ENCODE measurements at places on chromosomes 13 and 19.

DNA sequence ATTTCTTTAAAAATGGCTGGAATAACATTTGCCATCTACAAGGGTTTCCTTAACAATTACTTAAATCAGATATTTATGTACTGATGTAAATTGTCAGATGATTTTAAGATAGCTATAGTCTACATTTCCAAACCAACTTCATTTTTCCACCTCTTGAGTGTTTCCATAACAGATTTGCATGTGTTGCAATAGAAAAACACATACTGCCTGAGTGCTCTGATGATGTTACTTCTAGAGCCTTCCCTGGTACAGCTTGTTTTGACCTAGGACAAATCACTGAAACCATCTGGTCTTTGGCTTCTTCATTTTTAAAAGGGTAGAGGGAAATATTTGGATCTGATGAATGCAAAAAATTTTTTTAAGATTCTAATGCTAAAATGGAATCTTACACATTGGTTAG is 245.9 kb downstream of the PCDH9 start:
- DNase-seq, result no peak

- DNase-seq, result no peak
These were observed 388.4 kb downstream of the NDFIP2 start for GRCh38 chr13:79869326-79869725.

- DNase-seq, result no peak
These were observed 77.1 kb upstream of the SLC15A1 start for GRCh38 chr13:98829541-98829940.

DNA sequence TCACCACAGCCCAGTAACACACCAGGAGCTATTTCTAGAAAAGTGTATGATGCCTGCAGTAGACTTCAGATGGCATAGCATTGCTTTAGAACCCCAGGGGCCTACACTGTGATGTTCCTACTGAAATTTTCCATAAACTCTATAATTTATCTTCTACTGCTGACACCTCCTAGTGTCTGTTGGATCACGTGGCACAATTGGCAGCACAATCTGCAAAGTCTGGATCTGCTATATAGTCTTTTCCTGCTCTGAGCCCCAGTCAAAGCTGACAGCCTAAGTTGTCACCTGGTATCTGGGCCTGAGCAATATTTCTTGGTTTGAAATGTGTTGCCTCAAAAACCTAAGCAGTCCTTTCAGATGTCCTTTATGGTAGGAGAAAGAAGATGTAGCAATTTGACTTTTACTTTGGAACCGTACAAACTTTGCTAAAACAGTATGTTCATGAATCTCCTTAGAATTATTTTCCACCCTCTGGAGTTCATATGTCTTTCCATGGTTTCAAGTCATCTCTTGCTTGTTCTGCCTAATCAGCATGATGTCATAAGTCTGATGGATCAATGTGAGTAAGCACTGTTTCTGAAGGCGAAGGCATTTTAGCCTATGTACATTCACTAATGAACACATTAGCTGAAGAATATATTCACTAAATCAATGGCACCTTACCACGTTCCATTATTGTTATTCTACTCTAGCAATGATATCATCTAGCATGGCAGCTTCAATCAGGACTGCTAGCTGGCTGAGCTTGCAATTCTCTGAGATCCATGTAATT is 536.5 kb upstream of the NBEA start:
- DNase-seq, result no peak

DNA sequence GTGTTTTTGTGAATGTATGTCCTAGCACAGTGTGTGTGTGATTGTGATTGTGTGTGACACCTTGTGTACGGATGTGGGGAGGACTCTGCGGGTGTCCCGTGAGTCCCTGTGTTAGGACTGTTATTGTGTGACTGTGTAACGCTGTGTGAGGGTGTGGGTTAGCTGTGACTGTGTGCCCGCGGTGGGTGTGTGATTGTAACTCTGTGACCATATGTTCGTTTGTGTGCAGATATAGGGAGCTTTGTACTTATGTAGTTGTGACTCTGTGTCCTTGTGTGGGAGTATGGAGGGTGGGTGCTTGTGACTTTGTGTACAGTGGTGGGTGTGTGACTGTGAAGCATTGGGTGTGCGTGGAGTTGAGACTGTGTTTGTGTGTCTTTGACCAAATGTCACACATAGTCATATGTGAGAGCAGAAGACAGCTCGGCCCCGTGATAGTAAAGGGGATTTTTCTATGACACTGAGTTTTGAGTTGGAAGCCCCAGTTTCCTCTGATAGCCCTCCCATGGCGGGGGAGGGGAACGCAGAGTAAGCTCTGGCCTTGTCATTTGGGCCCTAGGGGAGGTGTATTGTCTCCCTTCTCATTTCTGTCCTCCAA is 949 bp upstream of the ZNF260 start:
- no peak for DNase-seq

DNA sequence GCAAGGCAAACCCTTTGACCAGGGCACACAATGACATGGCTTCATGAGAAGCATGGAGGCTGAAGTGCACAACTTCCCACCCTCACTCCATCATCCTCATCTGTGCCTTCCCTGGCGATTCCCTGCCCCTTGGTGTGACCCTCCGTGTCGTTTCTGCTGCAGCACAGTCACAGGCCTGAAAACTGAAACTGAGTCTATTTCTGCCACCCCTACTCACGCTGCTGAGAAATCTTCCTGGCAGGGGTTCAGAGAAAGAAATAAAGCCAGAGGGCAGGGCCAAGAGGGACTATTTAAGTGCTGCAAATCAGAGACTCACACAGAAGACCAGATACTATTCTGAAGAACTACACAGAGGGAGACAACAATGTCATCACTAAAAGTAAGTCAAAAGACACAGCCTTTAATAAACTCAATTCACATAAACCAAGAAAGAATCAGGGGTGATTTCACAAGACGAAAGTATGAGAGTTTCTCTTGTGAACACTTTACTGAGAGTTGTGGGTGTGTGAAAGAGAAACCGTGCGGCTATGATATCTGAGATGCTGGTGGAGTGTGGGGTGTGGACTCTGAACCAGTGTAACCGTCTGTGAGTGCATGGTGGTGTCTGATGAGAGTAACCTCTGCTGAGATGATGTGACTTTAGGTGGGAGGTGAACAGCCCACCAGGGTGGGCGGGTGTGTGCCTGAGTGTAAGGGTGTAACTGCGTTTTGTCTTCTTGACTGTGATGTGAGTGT is 23.5 kb downstream of the LGALS16 start:
- no peak for DNase-seq

GRCh38 chr19:54526972-54527371 is 24.3 kb downstream of the LAIR2 start:
- DNase-seq, result no peak

DNA sequence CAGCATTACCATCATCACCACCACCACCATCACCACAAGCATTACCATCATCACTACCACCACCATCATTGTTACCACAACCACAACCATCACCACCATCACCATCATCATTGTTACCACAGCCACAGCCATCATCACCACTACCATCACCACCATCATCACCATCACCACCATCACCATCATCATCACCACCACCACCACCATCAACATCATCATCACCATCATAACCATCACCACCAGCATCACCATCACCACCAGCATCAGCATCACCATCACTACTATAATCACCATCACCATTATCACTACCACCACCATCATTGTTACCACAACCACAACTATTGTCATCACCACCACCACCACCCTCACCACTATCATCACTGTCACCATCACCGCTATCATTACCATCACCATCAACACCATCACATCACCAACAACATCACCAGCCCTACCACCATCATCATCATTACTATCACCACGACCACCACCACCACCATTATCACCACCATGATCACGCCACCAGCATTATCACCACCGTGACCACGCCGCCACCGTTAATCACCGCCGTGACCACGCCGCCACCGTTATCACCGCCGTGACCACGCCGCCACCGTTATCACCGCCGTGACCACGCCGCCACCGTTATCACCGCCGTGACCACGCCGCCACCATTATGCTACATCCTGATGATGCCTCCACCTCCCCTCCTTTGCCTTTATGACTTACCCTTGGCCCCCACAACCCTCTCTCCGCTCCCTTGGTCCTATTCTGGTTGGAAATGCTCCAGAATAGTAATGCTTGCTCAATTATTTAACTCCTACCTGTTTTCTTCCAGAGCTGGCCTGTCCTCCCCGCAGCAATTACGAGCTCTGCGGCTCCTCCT is 10.0 kb upstream of the FXYD3 start:
- DNase-seq, result no peak

- DNase-seq, result peak; percentile 49
These were observed 533 bp downstream of the ZNF544 start for GRCh38 chr19:58229255-58229639.

- peak; percentile 51 for DNase-seq
These were observed 11.4 kb upstream of the KRTDAP start for GRCh38 chr19:35501684-35502083.

GRCh38 chr13:20287976-20288375 is 55.9 kb upstream of the GJB6 start:
- no peak for DNase-seq

DNA sequence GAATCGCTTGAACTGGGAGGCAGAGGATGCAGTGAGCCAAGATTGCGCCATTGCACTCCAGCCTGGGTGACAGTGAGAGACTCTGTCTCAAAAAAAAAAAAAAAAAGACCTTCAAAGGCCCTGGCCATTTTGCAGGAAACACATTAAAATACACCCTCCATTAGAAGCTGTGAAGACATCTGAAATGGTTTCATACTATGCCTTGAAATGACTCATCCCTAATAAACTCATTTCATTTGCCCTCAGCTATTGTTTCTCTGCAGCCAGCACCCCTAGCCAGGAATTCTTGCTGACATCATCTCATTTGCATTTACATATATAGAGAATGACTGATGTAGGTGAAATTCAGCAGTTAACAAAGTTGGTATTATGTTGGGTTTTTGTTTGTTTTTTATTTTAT is 8.7 kb downstream of the EML2 start:
- DNase-seq, result peak; percentile 91

- peak; percentile 24 for DNase-seq
These were observed 165.2 kb downstream of the SHISA2 start for GRCh38 chr13:25886438-25887214.

DNA sequence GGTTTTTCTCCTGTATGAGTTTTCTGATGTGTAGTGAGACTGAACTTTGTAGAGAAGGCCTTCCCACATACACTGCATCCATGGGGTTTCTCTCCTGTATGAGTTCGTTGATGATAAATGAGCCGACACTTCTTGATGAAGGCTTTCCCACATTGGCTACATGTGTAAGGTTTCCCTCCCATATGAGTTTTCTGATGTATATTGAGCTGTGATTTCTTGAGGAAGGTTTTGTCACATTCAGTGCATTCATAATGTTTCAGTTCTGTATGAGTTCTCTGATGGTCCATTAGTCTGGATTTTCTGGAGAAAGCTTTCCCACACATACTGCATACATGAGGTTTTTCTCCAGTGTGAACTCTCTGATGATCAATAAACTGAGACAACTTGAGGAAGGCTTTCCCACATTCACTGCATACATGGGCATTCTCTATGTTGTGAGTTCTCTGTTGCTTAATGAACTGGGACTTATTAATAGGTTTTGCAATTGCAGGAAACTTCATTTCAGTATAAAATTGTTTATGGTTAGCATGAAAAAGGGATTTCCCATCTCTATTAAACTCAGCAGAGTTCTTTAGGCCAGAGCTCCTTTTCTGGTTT is 7.5 kb upstream of the ZNF350 start:
- no peak for DNase-seq

DNA sequence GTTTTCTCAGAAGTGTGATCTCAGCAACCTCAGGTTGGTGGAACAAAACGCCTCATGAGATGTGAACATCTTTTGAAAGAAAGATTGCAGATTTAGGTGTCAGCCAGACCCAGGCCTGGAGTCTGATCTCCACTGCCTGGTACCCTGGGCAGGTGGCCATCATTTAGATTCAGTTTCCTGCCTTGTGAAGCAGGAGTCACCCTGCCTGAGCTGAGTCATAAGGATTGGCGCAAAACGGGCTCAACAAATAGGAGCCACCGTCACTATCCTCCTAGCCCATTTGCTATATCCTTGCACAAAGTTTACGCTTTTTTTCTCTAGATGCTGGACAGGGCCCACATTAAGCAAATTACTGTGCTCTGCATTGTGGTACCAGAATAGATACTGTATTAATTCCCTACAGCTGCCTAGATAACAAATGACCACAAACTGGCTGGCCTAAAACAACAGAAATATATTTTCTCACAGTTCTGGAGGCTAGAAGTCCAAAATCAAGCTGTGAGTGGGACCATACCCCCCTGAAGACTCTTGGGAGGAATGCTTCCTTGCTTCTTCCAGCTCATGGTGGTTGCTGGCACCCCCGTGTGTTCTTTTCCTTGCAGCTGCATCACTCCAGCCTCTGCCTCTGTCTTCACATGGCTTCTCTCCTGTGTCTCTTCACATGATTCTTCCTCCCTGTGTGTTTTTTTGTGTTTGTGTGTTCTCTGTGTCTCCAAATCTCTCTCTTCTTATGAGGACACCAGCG is 38.2 kb downstream of the TNFSF11 start:
- DNase-seq, result peak; percentile 34

DNA sequence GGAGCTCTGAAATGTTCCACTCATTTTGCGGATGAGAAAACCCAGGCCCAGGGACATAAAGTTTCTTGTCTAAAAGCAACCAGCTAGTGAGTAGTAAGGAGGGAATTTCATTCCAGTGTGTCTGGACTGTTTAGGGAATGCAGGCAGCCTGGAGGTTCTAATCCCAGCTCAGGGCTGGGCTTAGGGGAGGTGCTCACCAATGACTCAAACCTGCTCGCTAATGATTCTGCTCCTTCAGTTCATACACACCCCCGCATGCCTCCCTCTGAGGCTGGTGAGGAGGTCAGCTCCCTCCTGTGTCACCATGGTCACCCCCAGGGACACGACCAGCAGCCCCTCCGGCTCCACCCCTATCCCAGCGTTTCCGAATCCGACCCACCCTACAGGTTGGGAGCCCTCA is 34.6 kb downstream of the CYP4F2 start:
- DNase-seq, result no peak

DNA sequence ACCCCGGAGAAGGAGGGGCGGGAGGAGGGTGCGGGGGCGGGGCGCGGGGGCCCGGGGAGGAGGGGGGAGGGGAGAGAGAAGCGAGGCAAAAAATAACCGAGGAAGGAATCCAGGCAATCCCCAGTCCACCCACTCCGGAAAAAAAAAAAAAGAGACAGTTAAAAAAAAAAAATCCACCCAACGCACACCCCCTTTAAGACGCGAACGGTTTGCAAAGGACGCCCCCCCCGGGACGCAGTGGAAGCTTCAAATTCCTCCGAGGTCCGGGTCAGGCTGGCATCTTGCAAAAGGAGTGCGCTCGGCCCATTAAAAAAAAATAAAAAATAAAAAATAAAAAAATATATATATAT is at the start of gene CACNA1A:
Gene CACNA1A, minus strand, starts transcription at position 9 of the 350 bp plus-strand sequence. CDS start 255 bp downstream, outside the sequence.
- DNase-seq, result no peak

- no peak for DNase-seq
These were observed 158.6 kb upstream of the SOX1 start for GRCh38 chr13:111908361-111908760.

DNA sequence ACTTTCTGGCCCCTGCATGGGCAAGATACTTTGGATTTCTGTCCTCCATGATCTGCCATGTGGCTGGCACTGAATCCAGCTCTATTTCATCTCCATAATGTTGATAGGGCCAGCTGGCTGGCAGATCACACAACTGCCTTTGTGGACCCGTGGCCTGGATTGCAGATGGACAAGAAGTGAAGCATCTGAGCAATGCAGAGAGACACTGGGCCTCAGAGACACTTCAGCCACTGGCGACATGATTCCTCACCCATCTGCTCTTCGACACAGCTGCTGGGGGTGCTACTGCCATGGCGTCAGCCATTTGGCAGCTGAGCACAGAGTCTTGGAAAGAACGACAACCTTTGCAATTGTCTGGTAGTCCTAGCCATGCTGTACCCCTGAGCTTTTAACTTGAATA is 79.5 kb upstream of the MYO16 start:
- DNase-seq, result no peak

Measured in fibroblast of mammary gland (primary cell).